ENCODE measurements at places on chromosomes 6 and 20.

- DNase-seq: no peak
These were observed 136.8 kb downstream of the OLIG3 start for GRCh38 chr6:137357263-137357947.

DNA sequence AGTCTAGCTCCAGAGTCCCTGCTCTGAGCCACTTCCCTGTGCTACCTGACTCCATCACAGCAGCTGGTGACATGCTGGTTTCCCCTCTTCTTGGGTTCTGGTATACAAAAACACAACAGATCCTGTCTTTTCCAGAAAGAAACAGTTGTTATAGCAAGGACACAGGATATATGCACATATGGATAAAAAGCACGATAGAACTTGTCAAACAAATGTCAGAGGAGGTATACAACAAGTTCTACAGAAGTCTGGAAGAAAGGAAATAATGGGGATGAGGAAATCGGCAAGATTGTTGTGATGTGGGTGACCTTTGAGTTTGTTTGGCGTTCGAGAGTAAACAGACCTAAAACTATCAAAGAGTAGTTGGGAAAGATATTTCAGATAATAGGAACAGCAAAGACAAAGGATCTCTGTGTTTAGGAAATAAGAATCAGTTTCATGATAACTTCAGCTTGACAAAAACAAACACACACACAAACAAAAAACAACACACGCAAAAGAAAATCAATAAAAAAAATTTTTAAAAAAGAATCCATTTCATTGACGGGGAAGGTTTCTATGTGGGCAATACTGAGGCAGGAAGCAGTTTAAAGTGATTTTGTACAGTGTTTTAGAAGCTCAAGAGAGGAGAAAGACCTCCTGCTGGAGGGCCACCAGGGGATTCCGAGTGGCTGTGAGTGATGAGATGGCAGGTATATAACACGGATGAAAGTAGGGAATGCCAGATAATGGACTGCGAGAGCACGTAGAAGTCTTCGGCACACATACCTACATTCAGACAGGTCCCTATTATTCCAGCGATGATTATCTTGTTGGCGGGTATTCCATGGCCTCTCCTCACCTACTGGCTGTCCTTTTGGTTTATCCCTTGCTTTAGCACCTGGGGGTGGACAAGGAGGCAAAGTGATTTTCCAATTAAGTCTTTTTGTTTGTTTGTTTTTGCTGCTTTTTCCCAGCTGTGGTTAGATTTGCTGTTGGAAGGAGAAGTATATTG is 174.9 kb downstream of the HS3ST5 start:
- no peak for DNase-seq

- no peak for DNase-seq
These were observed 1.8 kb downstream of the SPATA2 start for GRCh38 chr20:49913399-49914047.

DNA sequence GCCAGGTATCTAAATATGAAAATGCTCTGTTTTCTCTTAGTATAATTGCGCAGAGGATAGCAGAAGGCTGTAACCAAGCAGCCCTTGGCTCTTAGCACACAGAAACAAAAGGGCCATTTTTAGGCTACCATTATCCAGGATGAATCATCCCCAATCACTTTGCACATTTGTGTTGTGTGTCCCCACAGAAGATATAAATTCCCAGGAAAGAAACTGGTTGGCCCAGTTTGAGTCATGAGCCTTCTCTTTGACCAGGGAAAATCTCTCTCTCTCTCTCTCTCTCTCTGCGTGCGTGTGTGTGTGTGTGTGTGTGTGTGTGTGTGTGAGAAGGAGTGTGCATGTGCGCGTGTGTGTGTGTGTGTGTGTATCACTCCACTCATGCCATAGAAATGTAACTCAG is 178.5 kb downstream of the FRK start:
- no peak for DNase-seq

- no peak for DNase-seq
These were observed 81.6 kb downstream of the FAM120B start for GRCh38 chr6:170388113-170388512.

Measured in stimulated activated CD4-positive, alpha-beta T cell treated with anti-CD3 and anti-CD28 coated beads, TNF-alpha, amount 100 ng/mL, for 24 hours (primary cell).